Suppressor macrophage treated with lipopolysaccharide for 1 hour (primary cell): ENCODE measurements at places on chromosomes 2 and 18.
A peak's percentile ranks its signal among the peaks of the same experiment; 100 is the strongest.

GRCh38 chr18:25229081-25229480 lies 122.9 kb downstream of the ZNF521 start:
- no peak for DNase-seq

DNA sequence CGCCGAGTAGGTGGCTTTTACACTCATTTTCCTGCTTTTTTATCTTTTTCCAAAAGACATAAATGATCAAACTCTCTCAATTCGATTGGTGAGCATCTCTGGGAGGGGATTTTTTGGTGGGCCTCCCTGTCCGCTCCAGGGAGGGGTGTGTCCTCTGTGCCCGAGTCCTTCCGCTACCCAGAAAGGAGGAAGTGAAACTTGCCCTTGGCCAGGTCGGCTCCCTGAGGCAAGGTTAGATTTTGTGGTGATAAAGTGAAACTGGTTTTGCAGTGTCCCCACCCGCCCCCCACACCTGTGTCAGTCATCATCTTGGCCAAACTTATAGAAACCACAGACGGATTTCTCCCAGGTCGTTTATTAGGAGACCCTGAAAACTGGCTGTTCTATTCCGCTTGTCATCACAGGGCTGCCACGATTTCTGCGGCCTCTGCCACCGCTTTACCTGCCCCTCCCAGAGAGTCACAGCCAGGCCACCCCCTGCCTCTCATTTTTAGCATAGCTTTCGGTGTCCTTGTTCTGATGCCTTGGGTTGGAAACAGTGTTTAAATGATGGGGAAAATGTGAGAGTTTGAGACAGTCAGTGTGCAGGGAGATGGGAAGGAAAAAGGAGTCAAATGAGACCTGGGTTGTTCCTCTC lies 93.6 kb downstream of the SH3BP4 start:
- DNase-seq: no peak

DNA sequence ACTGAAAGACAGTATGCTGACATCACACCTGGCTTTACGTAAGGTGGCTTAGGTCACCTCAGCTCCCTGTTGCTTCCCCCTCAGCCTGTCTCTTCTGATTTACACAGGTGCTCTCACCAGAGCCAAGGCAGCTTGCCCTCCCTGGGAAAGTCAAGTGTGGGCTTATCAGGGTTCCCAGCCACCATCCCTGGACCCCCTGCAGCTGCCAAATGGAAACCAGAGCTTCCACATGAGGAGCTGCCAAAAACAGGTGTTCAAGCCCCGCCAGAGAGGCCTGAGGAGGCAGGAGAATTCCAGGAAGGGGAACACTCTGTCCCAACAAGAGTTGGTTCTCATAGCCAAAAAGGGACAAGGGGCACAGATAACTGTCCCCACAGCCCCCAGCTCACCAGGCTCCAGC lies 266.7 kb downstream of the ATAD2B start:
- no peak for DNase-seq

GRCh38 chr2:131543385-131543891 lies 15.8 kb downstream of the CCDC74A start:
- DNase-seq: no peak

DNA sequence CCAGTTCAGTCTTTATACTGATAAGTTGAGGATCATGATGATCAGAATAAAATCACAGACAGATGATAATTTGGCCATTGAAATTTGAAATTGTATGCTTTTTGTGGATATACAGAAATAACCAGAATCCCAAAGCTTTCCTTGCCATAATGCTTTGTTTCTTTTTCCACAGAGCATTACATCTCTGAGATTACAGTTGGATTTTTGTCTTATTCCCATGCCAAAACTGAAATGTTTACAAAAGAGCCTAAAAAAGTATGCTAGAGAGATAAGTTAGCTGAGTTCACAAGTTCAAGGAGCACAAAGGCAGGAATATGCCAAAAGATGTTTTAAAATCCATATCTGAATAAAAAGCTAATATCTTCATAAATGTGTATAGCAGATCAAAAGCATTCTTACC lies 321.3 kb downstream of the PID1 start:
- DNase-seq: no peak

- DNase-seq: no peak
Measured at GRCh38 chr2:29063646-29064345, 10.5 kb downstream of the PCARE start.

DNA sequence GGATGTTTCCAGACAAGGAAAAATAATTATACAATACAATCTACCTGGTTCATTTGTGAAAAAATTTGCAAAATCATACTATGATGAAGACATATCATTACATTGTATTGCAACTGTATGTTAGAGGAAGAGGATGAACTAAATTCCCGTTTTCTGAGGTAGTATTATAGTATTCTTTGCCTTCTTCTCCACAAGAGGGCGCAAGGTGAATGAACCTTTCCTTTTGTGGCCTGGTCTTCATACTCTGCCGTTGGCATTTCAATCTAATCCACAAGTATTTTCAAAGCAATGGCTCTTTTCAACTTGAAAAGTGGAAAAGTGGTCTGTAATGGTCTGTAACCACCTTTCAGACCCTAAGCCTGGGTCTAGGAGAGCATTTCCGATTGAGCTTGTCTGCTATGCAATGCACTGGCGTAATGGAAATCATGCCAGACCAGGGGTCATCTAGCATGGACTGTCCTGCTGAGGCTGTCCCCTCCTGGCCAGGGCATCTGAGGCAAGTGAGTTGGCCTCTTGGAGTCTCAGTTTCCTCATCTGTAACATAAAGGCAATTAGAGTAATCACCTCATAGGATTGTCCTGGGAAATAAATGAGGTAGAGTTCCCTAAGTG lies 30.8 kb upstream of the ZNF396 start:
- peak; percentile 91 for DNase-seq

DNA sequence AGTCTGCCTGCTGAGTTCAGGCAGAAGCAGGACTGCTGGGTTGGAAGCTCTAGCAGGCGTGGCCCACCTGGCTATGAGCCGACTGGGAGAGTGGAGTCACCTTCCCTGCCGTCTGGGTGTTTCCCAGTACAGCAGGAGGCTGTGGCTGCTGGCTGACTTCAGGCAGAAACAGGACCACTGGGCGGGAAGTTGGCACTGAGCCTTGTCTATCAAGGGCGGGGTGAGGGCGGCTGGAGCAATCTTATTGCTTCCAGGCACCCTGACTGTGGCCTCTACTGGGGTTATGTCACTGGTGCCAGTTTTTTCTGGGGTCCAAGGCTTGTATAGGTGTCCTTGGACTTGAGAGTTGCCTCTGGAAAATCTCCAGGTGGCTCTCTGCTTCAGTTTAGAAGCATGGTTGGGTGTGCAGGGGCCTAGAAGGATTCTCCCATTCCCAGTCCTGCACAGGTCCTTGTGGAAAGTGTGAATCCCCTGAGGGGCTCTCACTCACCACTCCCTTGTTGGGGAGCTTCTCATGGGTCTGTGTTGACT lies 30.5 kb downstream of the LTBP1 start:
- DNase-seq: no peak

GRCh38 chr2:240560084-240560479 lies at the start of gene DUSP28:
Gene DUSP28 (plus strand): TSS chr2:240560357. CDS start chr2:240560685, 328 bp downstream.
- DNase-seq: peak; percentile 96

DNA sequence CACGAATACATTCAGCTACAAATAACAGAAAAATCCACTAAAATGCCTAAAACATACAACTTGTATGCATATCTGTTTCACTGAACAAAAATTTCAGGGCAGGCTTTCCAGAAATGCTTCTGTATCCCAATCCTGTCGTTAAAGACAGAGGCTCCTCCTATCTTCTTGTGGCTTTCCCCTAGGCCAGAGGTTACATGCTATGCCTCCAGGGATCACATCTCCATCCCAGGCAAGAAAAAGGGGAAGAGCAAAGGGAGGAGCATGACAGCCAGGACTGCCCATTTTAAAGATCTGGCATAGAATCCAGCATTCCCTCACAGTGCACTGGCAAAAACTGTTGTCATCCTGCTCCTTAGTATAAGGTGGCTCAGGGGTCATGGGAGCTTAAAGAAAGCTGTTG lies 268.7 kb upstream of the SETBP1 start:
- DNase-seq: no peak

- no peak for DNase-seq
Measured at GRCh38 chr18:68937029-68937599, 139.2 kb downstream of the CCDC102B start.

DNA sequence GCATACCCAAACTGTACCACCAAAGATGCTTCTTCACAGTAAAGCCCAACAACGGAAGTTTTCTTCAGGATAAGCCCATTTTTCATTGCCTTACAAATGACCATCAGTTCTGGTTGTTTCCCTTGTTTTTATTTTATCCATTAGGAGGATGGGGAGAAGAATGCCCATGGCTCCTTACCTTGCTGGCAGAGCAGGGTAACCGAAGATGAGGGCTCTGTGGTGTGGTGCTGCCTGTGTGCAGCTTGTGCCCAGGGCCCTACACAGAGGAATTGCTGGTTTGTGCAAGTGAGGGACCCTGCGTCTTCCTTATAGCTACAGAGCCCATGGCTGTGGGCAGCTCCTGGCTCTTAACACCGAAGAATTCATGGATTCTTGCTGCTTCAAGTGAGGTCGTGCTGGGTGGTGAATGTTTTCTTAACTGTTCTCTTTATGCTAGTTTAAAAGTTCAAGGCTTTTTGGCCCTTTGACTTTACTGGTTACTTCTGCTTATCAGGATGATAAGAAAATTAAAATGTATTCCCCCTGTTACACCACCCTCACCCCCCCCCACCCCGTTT lies 110.6 kb downstream of the MAP4K4 start:
- no peak for DNase-seq

DNA sequence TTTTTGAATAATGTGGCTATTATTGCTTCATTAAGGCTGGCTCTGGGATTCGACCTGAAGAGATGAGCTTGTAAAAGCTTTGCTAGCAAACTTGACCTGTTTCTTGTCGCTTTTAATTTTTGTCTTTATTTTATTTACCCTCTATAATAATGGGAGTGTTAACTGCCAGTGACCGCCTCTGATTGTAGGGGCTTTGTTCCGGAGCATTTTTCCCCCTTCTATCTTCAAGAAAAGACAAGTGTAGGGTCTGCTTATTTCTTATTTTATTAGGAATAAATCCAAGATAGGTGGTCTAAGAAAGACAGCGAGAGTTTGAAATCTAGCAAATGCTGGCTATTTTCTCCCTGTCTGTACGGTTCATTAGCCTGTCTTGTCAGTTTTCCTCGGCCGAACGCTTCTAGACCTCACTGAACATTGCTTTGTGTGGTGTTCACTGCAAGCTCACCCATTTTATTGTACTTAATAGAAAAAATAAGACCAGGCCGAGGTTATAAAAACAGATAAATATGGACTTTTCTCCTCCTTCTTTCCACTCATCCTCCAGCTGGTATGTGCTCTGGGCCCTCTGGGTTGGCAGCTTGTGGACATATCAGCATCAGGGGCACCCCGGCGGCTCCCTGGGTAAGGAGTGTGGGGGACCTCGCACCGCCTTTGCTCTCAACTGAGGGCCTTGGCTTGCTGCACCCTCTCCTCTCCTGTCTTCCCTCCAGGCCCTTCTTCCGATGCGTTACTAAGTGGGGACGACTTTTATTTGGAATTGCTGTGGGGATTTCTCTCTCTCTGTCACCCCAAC lies 8.5 kb downstream of the MEIS1 start:
- DNase-seq: no peak

DNA sequence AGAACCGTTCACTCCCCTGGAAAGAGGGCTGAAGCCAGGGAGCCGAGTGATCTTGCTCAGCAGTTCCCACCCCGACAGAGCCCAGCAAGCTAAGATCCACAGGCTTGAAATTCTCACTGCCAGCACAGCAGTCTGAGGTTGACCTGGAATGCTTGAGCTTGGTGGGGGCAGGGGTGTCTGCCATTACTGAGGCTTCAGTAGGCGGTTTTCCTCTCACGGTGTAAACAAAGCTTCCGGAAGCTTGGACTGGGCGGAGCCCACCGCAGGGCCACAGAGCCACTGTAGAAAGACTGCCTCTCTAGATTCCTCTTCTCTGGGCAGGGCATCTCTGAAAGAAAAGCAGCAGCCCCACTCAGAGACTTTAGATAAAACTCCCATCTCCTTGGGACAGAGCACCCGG lies 180.8 kb downstream of the WDR7 start:
- DNase-seq: no peak

GRCh38 chr2:128513961-128514283 lies 195.3 kb upstream of the HS6ST1 start:
- peak; percentile 83 for DNase-seq

- no peak for DNase-seq
Measured at GRCh38 chr2:207206011-207206410, 40.3 kb upstream of the KLF7 start.

DNA sequence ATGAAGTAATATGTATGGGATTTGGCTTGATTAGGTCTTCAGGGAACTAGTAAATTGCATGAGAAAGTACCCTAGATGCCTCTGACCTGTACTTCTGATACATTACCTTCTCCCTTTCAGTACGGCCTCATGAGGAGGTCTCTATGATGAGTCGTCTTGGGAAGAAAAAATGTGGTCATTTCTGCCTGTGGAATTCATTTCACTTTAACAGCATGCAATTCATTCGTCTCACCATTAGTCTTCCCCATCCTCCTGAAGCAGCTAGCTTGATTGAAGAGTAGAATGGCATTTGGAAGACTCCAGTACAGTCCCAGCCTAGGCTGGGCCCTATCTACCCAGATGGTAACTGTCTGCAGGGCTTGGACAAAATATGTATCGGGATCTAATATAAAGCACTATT lies 52.2 kb downstream of the TMX3 start:
- DNase-seq: no peak

GRCh38 chr2:156800065-156800653 lies 364.0 kb downstream of the GPD2 start:
- no peak for DNase-seq

GRCh38 chr2:216735086-216735485 lies 39.7 kb upstream of the IGFBP5 start:
- DNase-seq: no peak

GRCh38 chr18:32422978-32423740 lies 47.5 kb downstream of the GAREM1 start:
- no peak for DNase-seq
